ENCODE measurements at places on chromosomes 3 and 15. TPM values are rescaled to one million over a fixed set of nuclear protein-coding genes. Genes with fewer than 3 reads are reported as not detected.

DNA sequence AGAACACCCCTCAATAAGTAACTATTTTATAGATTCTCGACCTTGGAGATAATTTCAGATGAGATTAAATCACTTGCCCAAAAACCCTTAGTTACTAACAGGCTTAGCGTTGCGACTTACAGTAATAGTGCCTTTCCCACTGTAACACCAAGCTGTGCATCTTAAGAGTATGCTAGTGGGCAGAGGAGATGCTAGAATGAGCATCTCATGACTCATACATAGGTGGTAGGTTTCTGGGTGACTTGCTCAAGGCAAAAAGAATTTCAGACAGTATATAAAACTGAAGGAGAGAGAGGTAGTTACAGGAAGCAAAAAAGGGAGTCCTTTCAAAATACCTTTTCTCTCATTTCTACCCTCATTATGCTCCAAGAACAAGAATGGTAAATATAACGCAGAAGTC is 3.9 kb downstream of the KATNBL1 start:
- no peak for DNase-seq

GRCh38 chr15:71448688-71449114 is 333.4 kb downstream of the THSD4 start:
- DNase-seq, result no peak

DNA sequence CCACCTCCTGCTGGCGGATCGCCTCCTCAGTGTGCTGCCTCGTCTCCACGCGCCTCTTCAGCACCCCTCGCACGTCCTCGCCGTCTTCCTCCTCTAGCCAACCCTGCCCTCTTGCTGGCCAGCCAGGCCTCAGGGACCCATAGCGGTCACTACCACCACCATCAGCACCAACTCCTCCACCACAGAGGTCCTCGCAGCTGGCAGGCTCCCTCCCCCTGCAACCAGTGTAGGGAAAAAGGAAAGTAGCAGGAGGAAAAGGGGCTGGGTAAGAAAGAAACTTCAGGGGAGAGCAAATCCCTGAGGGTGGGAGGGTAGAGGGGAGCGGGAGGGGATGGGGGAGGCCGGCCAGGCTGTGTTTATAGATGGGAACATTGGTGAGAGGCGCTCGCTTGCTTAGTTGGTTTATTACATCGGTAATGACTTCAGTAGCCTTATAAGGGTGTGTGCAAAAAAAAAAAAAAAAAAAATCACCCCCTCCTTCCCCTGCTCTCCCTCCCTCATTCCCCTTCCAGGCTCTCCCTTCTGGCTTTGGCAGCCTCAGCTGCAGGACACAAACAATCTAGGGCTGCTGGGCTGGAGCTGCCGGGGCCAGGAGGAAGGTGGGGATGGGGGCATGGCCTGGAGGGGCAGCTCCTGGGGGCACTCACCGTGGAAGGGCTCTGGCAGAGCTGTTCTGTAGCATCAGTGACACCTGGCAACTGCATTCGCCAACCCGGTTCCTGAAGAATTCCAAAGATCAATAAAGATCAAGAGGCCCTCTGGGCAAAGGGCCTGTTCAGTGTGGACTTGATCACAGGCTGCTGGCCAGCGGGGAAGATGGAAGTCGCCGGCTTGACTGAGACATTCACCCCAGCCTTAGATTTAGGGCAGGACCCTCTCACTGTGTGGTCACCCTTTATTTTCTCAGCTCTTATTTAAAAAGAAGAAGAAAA is 116.2 kb upstream of the HACD2 start:
- no peak for DNase-seq

Gene GP5
- polyA plus RNA-seq, result 0.15 TPM

- no peak for DNase-seq
These were observed 35.6 kb downstream of the CTSH start for GRCh38 chr15:78909160-78909695.

- no peak for DNase-seq
These were observed 1603.5 kb downstream of the SI start for GRCh38 chr3:163474766-163475165.

GRCh38 chr15:36090286-36090946 is 489.0 kb upstream of the CDIN1 start:
- no peak for DNase-seq

DNA sequence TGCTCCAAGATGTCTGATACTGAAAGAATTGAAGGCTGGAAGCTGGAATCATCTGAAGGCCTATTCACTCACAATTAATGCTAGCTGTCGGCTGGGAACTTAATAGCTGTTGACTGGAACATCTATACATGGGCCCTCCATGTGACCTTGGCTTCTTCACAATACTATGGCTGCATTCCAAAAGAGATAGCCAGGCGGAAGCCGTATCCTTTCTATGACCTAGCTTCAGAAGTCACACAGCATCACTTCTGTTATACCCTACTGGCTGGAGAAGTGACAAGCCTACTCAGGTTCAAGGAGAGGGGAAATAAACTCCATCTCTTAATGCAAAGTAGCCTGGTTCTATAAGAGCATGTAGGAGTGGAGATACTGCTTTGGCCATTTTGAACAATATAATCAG is 50.9 kb upstream of the SPRED1 start:
- DNase-seq, result no peak

Gene AVEN
- polyA plus RNA-seq, result 8.5 TPM

Gene ALG3
- polyA plus RNA-seq, result 23.9 TPM

DNA sequence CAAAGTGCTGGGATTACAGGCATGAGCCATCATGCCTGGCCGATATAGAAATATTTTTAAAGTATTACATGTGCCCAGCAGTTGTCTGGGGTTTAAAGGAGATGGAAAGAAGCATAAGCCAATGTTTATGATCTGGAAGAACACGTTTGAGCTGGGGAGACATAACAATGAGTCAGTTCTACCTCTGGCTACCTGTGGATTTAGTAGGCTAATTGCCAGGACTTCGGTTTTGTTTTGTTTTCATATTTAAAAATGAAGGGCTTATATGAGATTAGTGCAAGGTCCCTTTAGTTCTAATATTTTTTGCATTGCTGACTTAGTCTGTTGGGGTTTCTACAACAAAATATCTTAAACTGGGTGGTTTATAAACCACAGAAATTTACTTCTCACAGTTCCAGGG is 22.9 kb upstream of the TNFSF10 start:
- no peak for DNase-seq

DNA sequence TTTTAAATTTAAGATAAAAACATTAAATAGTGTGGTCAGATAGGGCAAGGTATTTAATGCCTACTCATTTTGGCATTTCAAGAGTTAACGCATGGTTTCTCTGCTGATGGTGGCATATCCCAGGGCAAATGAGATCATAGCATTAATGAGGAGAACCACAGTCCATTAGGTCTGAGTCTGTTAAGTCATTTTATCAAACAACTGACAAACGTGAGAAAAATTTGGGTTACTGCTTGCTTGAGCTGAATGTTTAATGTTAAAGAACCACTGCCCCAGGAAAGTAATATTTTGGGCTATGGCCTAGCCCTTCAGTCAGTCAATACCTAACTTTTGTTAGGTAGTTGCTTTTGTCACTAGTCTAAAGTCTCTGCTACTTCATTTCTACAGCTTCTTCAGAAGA is 37.9 kb upstream of the SLC2A2 start:
- DNase-seq, result no peak

DNA sequence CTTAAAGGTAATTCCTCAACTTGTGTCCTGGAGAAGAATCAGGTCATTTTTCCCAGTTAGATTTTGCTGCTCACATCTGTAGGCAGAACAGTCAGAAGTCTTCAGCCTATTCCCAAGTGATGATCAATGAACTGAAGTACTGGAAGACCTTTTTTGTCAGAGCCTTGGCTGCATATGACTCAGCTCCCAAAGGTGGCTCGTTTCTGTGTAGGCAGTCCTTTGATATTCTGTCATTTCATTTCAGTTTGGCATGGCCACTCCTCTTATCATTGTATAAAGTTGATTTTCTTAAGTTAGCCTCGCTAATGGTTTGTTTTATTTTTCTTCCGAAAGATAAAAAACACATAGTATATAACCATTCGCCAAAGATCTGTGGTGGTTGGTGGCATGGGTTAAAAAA is 90.7 kb downstream of the KLHL25 start:
- DNase-seq, result no peak

- no peak for DNase-seq
These were observed 33.5 kb upstream of the MFSD1 start for GRCh38 chr3:158768361-158768787.

Gene SCAANT1
- not detected for polyA plus RNA-seq

Gene GRM2
- polyA plus RNA-seq, result 0.61 TPM

Gene CFAP91
- 11.0 TPM for polyA plus RNA-seq

- DNase-seq, result no peak
These were observed 94.7 kb downstream of the PDZRN3 start for GRCh38 chr3:73530022-73530396.

Gene OXTR
- polyA plus RNA-seq, result 0.19 TPM

Gene ABHD14A
- 26.7 TPM for polyA plus RNA-seq

DNA sequence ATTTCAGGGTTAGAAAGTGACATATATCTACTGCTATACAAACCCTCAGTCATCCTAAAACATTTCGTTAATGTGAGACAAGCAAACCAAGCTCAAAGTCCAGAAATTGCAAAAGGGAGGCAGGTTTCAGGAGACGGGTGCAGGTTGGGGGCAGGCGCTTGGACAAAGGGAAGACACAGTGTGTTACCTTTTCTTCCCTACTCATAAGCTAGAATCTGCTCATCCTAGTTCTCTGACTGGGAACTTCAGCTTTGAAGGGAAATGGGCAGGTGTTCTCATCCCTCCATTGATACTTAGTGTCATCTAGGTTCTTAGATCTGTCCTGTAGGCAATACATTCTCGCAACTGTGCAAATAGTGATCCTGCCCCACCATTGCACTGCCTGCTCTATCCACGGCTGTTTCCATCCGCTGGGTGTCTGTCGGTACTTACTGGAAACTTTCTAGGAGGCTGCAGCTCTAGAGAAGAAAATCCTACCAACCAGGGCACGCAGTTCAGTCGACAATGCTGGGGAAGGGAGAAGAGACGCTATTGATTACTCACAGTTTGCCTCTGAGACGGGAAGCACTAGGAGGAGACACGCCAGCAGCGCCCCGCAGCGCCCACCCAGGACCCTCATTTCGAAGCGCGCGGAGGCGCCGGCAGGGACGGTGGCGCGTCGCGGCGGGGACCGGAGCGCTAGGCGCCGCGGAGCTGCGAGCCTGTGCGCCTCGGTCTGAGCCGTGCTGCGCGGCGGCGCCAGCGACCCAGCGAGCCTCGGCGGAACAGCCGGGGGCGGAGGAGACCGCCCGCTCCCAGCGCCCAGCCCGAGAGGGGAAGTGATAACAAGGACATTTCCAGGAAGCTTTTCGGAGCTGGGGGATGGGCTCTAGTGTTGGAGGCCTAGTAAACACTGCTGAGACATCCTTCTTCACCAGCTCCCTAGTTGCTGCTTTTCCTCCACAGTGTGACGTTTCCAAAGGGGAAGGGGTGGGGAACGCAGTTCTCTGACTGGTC is at the start of gene PROS1:
TSS of gene PROS1 (minus strand) at position 766 of the 996 bp plus-strand sequence. CDS start at position 619, 147 bp downstream.
- DNase-seq, result peak; percentile 92

DNA sequence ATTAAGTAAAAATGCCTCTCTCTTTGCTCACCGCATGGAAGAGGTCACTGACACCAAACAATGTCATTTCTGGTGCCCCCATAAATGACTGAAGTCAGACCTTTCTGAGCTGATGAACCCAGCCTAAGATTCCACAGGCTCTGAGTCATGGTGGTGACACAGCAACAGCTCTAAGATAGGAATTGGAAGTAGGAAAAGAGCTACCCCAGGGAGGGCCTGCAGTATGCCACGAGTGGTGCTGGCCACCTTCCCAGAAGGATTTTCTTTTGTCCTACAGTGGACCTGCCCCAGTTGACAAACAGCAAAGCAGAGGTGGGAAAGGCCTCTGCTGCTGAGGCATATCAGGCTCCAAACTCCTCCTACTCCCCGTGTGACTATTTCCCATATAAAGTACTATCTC is 208.1 kb downstream of the MINAR1 start:
- DNase-seq, result no peak

Gene TTLL13
- polyA plus RNA-seq, result 0.17 TPM

GRCh38 chr15:39232512-39232911 is 348.4 kb upstream of the THBS1 start:
- no peak for DNase-seq

Gene CELSR3
- polyA plus RNA-seq, result 0.89 TPM

Gene UBE2E2
- 27.9 TPM for polyA plus RNA-seq

Gene ZDHHC19
- 3.2 TPM for polyA plus RNA-seq

DNA sequence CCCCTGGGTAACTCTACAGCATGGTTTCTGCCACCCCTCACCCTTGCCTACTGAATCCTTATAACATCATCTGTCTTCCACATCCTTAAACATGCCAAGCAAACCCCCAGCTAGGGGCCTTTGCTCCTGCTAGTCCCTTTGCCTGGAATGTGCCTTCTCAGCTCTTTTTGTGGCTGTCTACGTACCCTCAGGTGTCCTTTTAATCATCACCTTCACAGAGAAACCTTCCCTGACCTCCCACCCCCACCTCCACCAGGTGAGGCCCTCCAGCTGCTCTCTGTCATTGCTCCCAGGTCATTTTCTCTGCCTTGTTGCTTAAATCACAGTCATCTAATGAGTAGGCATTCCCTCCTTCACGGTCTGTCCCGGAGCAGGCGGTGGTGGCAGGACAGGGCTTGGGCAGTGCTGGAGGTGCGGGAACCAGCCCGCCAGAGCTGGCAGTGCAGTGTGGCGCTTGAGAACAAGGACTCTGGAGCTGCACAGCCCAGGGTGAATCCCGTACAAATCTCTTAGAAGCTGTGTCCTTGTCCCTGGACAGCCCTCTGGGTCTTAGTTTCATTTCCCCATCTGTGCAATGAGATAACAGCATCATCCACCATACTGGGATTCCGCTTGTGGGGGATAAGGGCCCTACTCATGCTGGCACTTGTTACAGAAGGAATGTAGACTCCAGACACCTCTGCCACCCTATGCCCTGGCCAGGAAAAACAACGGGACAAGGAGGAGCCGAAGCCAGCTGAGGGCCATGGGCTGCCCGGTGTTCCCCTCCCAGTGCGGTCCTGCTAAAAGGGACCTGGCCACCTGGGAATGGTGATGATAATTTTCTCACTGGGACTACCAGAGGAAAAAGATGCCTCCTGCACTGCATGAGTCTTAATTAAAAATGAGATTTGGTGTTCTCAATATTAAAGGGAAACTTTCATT is 52.1 kb upstream of the IQSEC1 start:
- DNase-seq, result peak; percentile 44

Gene SPTSSB
- polyA plus RNA-seq, result 0.26 TPM

DNA sequence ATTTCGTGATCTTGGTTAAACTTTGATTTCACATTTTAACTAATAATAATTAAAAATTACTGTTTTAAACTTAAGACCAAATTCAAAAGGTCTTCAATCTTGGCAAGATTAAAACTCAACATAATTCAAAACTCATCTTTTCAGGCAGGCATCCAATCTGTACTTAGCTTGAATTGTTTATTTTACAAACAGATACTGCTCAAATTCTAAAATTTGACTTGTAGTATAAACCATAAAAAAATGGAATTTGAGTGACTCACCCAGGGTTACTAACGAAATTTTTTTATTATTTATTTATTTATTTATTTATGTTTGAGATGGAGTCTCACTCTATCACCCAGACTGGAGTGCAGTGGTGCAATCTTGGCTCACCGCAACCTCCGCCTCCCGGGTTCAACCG is 64.4 kb downstream of the GAP43 start:
- no peak for DNase-seq

- no peak for DNase-seq
These were observed 189.0 kb upstream of the RGMA start for GRCh38 chr15:93278006-93278405.
